Transverse colon (tissue), 4 donors: ENCODE measurements at places on chromosomes 7 and 10. TPM values are rescaled to one million over a fixed set of nuclear protein-coding genes. Genes with fewer than 3 reads are reported as not detected.

DNA sequence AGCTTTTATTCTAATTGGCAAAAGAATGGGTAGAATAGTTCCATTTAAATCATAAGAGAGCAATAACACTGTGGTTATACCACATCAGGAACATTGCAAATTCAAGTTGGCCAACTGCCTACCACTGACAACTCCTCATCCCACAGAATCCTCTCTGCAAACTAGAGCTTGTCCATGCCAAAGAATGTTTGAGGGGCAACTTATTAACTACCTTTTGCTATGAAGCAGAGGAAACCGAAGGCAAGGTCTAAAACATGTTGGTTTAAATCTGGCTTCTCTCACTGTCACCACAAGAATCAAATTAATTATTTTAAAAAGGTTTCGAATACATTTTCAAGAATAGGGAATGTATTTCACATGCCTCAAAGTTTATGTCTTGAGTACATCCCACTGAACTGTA is 36.0 kb downstream of the RHOBTB1 start:
- no peaks in the 10 kb centered on the region for H3K27me3 ChIP-seq
- H3K36me3 ChIP-seq = no peaks in the 10 kb centered on the region
- no peak for DNase-seq
- no peak overlapping the region for H3K4me3 ChIP-seq

GRCh38 chr10:130470286-130470685 is 334.1 kb downstream of the GLRX3 start:
- H3K4me1 ChIP-seq = no peaks in the 10 kb centered on the region
- H3K36me3 ChIP-seq = no peaks in the 10 kb centered on the region
- H3K4me3 ChIP-seq = no peak overlapping the region
- no peaks in the 10 kb centered on the region for H3K27me3 ChIP-seq
- no peak for DNase-seq
- H3K27ac ChIP-seq = no peak overlapping the region

DNA sequence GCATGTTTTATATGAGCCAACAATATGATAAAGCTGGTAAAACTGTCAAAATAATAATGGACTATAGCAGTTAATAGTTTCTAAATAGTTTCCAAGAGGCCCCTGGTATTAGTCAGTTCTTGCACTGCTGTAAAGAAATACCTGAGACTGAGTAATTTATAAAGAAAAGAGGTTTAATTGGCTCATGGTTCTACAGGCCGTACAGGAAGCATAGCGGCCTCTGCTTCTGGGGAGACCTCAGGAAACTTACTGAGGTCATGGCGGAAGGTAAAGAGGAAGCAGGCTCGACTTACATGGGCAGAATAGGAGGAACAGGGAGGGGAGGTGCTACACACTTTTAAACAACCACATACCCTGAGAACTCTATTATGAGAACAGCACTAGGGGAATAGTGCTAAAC is 104.6 kb downstream of the PPP1R9A start:
- H3K27me3 ChIP-seq = no peaks in the 10 kb centered on the region
- H3K4me1 ChIP-seq = no peaks in the 10 kb centered on the region
- DNase-seq = no peak
- no peak overlapping the region for H3K4me3 ChIP-seq
- no peaks in the 10 kb centered on the region for H3K36me3 ChIP-seq
- no peak overlapping the region for H3K27ac ChIP-seq

The BTBD16 gene
- total RNA-seq = not detected

The TWIST1 gene
- total RNA-seq = 0.41 TPM

GRCh38 chr10:62374862-62375710 is 917 bp downstream of the ZNF365 start:
- H3K36me3 ChIP-seq = no peaks in the 10 kb centered on the region
- H3K4me3 ChIP-seq = no peak overlapping the region
- DNase-seq = no peak
- H3K4me1 ChIP-seq = no peaks in the 10 kb centered on the region
- H3K27ac ChIP-seq = no peak overlapping the region

The MSMB gene
- not detected for total RNA-seq

The ACSM6 gene
- not detected for total RNA-seq

GRCh38 chr10:80072584-80072983 is 5.9 kb upstream of the TMEM254 start:
- DNase-seq = no peak
- H3K27ac ChIP-seq = no peak overlapping the region
- H3K27me3 ChIP-seq = no peaks in the 10 kb centered on the region
- peaks cover 1% of the 10 kb centered on the region for H3K4me1 ChIP-seq
- no peaks in the 10 kb centered on the region for H3K36me3 ChIP-seq

- no peak for DNase-seq
- no peak overlapping the region for H3K27ac ChIP-seq
- no peaks in the 10 kb centered on the region for H3K4me1 ChIP-seq
- no peak overlapping the region for H3K4me3 ChIP-seq
These were observed 18.0 kb upstream of the JAKMIP3 start for GRCh38 chr10:132047575-132048293.

GRCh38 chr7:137828456-137828855 is 18.3 kb downstream of the DGKI start:
- H3K27me3 ChIP-seq = no peaks in the 10 kb centered on the region
- H3K27ac ChIP-seq = no peak overlapping the region
- no peaks in the 10 kb centered on the region for H3K36me3 ChIP-seq
- H3K4me1 ChIP-seq = no peaks in the 10 kb centered on the region
- DNase-seq = no peak
- H3K4me3 ChIP-seq = no peak overlapping the region

DNA sequence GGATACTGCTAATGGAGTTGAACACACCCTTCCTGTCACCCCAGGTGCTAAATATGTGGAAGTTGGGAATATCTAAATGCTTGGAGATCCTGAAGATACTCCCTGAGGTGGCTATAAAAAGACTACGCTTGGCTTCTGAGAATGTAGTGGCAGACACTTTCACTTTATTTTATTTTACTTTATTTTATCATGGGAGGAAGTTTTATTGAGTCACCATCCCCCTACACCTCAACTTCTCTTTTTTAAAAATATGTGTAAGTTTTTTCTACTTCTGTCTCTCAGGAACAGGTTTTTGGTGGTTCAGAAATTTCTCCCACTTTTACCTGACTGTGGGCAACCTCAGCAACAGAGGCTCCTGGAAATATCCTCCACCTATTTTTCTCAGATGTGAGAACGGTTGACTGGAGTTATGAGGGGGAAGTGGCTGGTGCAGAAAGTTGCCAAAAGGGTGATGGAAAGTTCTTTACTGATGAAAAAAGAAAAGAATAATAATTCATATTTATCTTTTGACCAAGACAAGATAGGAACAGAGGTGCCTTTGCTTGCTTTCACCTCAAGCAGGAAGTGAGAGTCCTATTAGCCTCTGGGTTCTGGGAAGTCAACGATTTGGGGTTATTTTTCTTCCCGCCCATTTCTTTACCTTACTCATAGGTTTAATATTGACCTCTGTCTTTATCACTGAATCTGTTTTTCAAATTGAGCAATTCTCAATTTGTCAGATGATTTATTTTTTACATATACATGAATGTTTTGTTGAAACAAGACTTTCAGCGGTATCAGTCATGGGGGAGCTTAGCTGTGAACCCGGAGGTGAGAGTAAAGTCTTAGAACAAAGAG is 103.6 kb downstream of the AHR start:
- H3K4me1 ChIP-seq = no peaks in the 10 kb centered on the region
- H3K4me3 ChIP-seq = no peak overlapping the region
- H3K36me3 ChIP-seq = no peaks in the 10 kb centered on the region
- H3K27ac ChIP-seq = no peak overlapping the region
- H3K27me3 ChIP-seq = no peaks in the 10 kb centered on the region

The STARD3NL gene
- total RNA-seq = 41.4 TPM

- no peaks in the 10 kb centered on the region for H3K36me3 ChIP-seq
- no peak for DNase-seq
- no peak overlapping the region for H3K27ac ChIP-seq
These were observed 175.8 kb upstream of the LYZL1 start for GRCh38 chr10:29112827-29113615.

GRCh38 chr10:104518891-104519290 is 122.2 kb upstream of the SORCS3 start:
- no peaks in the 10 kb centered on the region for H3K4me1 ChIP-seq
- no peak for DNase-seq
- H3K36me3 ChIP-seq = no peaks in the 10 kb centered on the region
- H3K27ac ChIP-seq = no peak overlapping the region

- H3K4me3 ChIP-seq = no peak overlapping the region
- peaks cover 99% of the 10 kb centered on the region for H3K27me3 ChIP-seq
- no peak overlapping the region for H3K27ac ChIP-seq
- DNase-seq = no peak
- peaks cover 42% of the 10 kb centered on the region for H3K4me1 ChIP-seq
These were observed 3.6 kb downstream of the VAX1 start for GRCh38 chr10:117134306-117135025.

GRCh38 chr10:74825371-74826141 is 844 bp upstream of the KAT6B start:
- no peaks in the 10 kb centered on the region for H3K27me3 ChIP-seq
- peaks cover 42% of the 10 kb centered on the region for H3K4me1 ChIP-seq
- peak overlapping the region; percentile 72 for H3K4me3 ChIP-seq
- no peaks in the 10 kb centered on the region for H3K36me3 ChIP-seq
- H3K27ac ChIP-seq = peak overlapping the region; percentile 87
- DNase-seq = peak; percentile 54

GRCh38 chr10:2282202-2282601 is 544.9 kb upstream of the ADARB2 start:
- no peak overlapping the region for H3K27ac ChIP-seq
- no peaks in the 10 kb centered on the region for H3K4me1 ChIP-seq
- no peaks in the 10 kb centered on the region for H3K27me3 ChIP-seq
- H3K4me3 ChIP-seq = no peak overlapping the region
- H3K36me3 ChIP-seq = no peaks in the 10 kb centered on the region

The OR6V1 gene
- not detected for total RNA-seq

DNA sequence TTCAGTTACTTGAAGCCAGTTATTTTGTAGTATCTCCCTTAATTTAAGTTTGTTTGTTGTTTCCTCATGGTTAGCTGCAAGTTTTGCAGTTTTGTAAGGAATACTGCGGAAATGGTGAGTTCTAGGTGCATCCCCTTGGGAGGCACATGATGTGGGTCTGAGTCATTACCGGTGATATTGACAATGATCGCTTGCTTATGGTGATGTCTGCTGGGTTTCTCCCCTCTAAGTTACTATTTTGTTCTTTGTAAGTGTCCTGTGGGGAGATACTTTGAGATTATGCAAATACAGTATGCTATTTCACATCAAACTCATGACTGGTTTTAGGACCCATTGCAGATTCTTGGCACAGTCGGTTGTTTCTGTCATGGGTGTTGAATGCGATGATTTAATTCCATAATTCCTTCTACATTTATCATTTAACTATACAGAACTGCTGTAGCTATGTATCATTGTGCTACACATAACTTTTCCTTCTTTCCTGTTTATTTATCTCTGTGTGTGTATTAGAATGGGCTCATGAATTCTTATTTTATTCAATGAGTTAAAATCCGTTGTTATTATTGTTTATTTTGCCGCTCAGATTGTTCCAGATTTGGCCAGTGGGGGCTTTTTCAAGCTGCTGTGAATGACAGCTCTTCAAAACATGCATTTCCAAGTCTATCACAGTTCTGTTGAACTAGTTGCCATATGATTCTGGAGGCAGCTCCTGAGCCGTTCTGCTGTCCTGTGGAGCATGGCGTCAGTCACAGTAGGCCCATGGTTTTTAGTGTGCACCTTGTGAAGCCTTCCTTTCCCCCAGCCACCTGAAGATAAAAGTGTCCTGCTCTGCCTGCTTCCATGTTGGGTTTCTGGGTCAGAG is 18.4 kb downstream of the TSPAN14 start:
- no peak for DNase-seq
- peaks cover 68% of the 10 kb centered on the region for H3K4me1 ChIP-seq
- no peaks in the 10 kb centered on the region for H3K27me3 ChIP-seq

DNA sequence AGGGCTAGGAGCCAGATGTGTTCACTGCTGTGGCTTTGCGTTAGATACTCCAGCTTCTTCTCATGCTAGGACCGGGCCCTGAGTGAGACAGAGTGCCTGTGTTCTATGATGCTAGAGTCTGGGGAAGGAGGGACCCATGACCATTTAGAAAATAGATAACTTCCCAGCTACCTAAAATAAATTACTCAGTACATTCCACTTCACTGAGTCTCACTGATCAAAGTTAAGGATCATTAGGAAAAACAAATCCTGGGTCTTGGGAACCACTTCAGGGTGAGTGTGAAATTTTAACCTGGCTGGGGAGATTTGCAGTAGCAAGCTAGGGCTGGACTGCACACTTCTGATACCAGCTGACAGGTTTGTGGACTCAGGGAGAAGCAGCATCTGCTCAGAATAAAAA is 138.1 kb downstream of the EMX2 start:
- H3K27ac ChIP-seq = no peak overlapping the region
- no peak overlapping the region for H3K4me3 ChIP-seq
- H3K36me3 ChIP-seq = no peaks in the 10 kb centered on the region
- peaks cover 5% of the 10 kb centered on the region for H3K27me3 ChIP-seq
- no peaks in the 10 kb centered on the region for H3K4me1 ChIP-seq
